ENCODE measurements at places on chromosomes 7 and 10.

DNA sequence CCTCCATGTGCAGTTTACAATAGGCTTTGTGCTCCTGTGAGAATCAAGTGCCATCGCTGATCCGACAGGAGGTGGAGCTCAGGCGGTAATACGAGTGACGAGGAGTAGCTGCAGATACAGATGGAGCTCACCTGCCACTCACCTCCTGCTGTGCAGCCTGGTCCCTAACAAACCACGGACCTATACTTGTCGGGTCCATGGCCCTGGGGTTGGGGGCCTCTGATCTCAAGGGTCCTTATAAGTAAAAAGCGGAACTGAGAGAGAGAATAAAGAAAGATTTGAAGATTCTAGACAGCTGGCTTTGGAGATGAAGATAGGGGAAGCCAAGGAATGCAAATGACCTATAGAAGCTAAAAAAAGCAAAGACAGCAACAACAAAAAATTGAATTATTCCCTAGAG is 130.6 kb downstream of the PLXDC2 start:
- DNase-seq = no peak

DNA sequence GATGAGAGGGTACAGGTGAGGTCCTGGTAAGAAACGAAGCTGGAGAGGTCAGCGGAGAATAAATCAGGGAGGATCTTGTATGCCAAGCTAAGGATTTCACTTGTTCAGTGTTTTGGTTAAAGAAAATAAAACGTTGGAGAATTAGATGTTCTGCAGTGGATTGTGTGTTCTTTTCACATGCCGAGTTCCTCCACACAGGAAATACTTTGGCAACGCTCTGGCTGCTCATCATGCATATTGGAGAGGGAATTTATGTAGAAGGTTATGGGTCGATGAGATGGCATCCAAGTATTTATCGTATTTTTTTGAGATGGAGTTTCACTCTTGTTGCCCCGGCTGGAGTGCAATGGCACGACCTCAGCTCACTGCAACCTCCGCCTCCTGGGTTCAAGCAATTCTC is 11.0 kb downstream of the RPS24 start:
- no peak for DNase-seq

- no peak for DNase-seq
Measured at GRCh38 chr7:48274662-48275061, 103.4 kb downstream of the ABCA13 start.

DNA sequence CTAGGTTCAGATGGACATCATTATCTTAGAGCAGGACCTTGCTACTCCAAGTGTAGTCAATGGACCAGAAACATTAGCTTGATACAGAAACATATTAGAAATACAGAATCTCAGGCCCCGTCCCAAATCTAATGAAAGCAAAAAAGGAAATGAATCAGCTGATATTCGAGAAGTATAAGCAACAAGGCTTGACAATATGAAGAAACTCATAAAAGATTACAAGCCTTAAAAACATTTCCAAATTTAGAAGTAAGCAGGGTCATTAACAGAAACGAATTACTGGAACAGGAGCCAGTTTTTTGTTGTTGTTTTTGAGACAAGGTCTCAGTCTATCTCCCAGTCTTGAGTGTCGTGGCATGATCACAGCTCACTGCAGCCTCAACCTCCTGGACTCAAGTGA is 40.5 kb upstream of the GSAP start:
- no peak for DNase-seq

- DNase-seq = no peak
Measured at GRCh38 chr7:38330039-38330438, 56.6 kb upstream of the TARP start.

DNA sequence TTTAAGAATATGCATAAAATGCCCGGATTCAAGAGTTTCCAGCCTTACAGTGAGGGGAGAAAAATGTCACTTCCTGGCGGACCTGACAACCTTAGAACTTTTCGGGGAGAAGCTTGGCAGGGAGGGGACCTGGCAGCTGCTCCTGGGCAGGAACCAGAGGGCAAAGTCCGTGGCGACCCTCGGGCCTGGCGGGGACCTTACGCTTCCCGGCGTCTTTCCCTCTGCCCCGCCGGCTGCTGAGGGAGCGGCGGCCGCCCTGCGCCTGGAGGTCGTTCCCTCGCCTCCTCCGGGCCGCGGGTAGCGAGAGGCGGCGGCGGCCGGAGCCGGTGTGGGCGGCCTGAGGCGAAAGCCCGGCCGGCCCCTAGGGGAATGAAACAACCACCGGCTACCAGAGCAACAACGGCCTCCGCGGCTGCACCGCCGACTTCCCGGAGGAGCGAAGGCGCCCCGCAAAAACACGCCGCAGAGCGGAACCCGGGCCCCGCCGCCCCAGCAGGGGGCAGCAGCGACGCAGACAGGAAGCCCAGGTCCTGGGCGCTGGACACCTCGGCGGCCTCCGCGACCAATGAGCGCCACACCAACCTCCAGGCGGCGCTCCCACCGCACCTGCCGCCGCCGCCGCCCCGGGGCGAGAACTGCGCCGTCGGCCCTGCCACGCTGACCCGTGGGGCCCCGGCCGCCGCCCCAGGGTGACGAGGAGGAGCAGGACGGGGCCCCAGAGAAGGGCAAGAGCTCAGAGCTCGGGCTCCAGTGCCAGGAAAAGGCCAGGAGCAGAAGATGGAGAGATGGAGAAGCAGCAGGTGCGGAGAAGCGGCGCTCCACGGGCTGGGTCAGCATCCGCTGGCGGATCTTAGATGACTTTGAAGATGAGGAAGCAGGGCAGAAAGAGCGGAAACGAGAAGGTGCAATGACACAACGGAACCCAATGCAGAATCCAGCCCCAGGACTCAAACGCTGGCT is 10.5 kb upstream of the ACSM6 start:
- DNase-seq = peak; percentile 43

- DNase-seq = no peak
Measured at GRCh38 chr10:50497758-50498157, 126.0 kb downstream of the SGMS1 start.

GRCh38 chr10:93299195-93299594 is 182.9 kb downstream of the MYOF start:
- no peak for DNase-seq

- DNase-seq = no peak
Measured at GRCh38 chr7:145092766-145093165, 256.9 kb upstream of the TPK1 start.

GRCh38 chr7:106111655-106112117 is 426 bp downstream of the SYPL1 start:
- no peak for DNase-seq

- DNase-seq = no peak
Measured at GRCh38 chr10:35219292-35219691, 92.6 kb downstream of the CREM start.

GRCh38 chr10:19908991-19909696 is 92.9 kb downstream of the PLXDC2 start:
- DNase-seq = no peak

GRCh38 chr10:92695679-92696605 is 6.2 kb downstream of the HHEX start:
- DNase-seq = no peak

DNA sequence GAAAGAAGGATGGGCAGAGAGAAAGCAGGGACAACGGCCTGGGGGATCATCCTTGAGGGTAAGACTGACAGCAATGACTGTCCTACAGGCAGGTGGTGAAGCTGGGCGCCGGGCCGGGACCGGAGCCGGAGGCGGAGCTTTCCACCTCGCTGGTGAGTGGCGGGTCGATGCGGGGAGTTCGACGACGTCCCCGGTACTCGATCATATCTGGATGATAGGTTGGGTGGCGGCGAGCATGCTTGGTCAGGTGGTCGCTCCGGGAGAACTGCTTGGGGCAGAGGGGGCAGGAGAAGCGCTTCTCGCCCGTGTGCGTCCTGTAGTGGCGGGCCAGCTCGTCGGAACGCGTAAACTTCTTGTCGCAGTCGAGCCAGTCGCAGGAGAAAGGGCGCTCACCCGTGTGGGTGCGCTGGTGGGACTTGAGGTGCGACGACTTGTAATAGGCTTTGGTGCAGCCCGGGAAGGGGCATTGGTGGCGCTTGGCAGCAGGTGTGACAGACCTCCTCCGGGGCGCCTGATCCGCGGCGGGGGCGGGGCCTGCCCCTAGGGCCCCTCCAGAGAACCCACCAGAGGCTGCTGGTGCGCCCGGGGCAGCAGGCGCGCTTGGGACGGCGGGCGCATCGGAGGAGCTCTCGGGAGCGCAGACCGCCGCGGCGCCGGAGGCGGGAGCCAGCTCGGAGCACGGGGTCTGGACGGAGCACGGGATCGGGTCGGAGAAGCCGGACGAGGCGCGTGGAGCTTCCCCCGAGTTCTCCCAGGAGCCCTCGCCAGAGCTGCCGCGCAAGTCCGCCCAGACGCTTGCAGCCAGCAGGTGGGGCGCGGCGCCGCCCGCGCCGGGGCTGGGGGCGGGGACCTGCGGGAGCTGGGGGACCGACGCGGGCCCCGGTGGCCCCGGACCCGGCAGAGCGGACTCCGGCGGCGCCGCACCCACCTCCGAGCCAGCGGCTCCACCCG is 752 bp downstream of the KLF14 start:
- no peak for DNase-seq

DNA sequence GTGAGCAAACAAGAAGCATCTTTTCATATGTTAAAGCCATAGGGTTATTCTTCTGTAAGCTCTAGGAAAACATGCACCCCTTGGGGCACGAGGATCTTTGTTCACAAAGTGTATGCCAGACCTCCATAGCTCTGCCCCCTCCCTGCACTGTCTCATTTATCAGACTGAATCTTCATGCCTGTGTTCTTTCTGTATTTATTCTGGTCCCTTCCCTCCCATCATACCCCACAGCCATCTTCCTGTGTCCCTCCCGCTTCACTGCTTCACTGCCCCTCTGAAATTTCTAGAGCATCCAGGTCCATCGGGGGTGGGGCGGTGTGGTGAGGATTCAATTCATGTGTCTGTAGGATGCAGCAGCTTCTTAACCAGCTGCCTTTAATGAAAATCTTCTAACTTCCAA is 7.5 kb downstream of the EPHB6 start:
- no peak for DNase-seq

DNA sequence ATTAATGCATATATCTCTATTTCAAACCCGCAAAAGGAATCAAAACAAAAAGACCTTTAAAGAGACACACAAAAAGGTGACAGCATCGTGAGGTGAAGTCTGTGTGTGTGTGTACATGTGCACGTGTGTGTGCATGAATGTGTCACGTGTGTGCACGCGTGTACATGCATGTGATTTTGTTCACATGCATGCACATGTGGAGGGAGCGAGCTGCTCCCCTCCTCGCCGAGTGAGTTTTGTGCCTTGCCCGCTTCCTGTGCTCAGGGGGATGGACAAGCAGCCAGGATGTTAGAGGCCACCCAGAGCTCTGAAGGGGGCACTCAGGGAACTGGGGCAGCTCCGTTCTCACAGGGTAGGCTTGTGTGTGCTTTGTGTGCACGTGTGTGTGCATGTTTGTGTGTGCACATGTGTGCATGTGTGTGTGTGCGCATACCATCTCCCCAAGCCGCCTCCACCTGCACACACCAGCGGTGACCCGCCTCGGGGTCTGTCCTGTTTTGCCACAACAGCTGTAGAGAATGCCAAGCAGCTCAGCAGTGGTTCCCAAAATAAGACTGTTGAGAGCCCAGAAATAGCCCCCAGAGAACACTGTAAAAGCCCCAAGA is 191.2 kb downstream of the PTPRN2 start:
- no peak for DNase-seq

DNA sequence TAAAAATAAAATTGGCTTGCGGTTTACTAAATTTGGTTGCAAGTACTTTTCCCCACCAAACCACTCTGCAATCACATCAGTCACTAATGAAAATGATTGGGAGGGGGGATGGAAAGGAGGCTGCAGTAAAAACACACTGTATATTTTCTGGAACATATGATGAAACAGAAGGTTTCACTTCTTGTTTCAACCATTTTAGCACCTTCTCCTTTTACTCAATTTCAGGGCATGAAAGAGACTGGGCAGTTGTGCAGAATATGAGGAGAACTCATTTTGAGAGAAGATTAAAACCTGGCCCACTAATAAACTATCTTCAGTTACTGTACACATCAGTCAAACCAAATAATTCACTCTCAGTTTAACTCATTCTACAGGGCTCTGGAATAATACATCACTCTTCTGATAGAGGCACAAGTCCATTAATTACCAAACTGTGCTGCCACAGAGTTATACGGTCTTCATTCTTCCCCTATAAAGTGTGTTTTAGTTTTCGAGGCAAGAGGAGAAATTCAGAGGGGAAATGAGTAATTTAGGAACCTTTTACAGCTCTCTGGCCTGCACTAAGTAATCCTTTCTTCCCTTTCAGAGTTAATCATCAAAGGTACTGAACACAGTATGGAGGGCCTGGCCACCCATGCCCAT is 25.5 kb downstream of the JAZF1 start:
- no peak for DNase-seq

GRCh38 chr7:20307119-20307518 is 23.6 kb upstream of the ITGB8 start:
- no peak for DNase-seq

GRCh38 chr10:122513053-122513452 is 47.5 kb upstream of the DMBT1 start:
- DNase-seq = no peak

- DNase-seq = no peak
Measured at GRCh38 chr7:134891696-134892678, 94.3 kb upstream of the AGBL3 start.

DNA sequence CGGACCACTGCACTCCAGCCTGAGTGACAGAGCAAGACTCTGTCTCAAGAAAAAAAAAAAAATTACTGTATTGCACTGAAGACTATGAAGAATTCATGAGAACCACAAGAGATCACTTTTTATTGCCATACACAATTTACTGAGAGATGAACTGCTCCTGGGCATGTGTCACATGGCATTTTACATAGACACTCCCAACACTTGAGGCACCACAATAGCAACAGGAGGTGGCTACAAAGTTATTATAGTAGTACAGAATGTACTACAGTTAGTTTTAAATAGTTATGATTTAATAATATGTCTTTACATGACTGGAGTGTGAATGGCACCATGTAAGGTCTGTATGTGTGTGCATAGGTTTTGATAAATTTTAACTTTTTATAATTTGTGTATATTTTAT is 70.6 kb downstream of the KMT2E start:
- no peak for DNase-seq

GRCh38 chr10:32273336-32273735 is 73.6 kb downstream of the EPC1 start:
- no peak for DNase-seq

- no peak for DNase-seq
Measured at GRCh38 chr10:70596110-70596798, 6.3 kb downstream of the PRF1 start.

DNA sequence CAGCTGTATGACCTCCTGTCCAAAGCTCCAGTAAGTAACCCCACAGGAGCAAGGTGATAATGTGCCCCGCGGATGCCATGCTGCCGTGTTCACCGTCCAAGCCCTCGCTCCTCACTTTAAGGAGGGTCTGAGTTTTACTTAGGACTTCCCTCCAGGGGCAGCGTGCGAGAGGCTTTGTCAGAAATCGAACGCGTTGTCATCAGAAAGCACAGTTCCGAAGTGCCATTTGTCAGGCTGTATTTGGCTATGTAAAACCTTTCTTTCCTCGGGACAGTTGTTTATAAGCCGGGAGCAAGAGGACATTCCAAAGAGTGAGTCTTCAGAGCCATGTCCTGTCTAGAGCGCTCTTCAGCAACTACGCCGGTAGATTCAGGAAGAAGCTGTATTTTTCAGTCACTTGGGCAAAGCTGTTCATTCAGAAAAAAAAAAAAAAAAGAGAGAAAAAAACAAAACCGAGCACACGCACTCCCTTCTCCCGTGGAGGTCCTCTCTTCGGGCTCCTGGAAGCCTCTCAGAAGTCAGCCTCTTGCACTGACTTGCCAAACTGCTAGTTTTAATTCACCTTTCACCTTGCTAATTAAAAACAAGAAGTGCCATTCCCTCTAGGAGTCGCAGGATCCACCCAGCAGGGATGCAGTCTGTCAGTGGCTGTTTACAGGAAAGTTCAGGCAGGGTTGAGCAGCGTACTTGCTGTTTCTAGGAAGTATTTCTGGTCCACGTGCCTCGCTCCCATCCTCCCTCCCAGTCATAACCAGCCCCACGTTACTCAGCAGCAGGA is at the start of gene SEMA3E:
SEMA3E (minus strand) TSS at position 676 of the 778 bp plus-strand sequence.
- DNase-seq = no peak

All from omental fat pad (tissue), 4 donors.